GM18507 (cell line): ENCODE measurements at places on chromosomes 16 and 17.

DNA sequence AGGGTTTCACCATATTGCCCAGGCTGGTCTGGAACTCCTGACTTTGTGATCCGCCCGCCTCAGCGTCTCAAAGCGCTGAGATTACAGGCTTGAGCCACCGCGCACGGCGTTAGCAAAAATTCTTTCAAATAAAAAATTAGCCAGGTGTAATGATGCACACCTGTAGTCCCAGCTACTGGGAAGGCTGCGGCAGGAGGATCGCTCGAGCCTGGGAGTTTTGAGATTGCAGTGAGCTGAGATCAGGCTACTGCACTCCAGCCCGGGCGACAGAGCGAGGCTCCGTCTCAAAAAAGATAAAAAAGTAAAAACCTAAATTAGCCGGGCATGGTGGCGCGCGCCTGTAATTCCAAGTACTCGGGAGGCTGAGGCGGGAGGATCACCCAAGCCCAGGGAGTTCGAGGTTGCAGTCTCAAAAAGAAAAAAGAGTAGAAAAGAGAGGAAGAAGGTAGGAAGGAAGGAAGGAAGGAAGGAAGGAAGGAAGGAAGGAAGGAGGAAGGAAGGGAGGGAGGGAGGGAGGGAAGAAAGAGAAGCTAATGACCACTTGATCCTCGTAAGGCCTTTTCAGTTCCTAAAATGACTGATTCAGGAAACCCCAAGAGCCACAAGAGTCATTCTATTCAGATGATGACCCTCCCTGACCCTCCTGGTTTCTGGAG, 59.2 kb downstream of the SRL start:
- no peak for DNase-seq

- no peak for DNase-seq
Observed at GRCh38 chr16:50945171-50945570, 203.3 kb downstream of the CYLD start.

- no peak for DNase-seq
Observed at GRCh38 chr16:56684926-56685590, 2.8 kb downstream of the MT1X start.

- no peak for DNase-seq
Observed at GRCh38 chr17:30005709-30006320, 64.4 kb downstream of the EFCAB5 start.

DNA sequence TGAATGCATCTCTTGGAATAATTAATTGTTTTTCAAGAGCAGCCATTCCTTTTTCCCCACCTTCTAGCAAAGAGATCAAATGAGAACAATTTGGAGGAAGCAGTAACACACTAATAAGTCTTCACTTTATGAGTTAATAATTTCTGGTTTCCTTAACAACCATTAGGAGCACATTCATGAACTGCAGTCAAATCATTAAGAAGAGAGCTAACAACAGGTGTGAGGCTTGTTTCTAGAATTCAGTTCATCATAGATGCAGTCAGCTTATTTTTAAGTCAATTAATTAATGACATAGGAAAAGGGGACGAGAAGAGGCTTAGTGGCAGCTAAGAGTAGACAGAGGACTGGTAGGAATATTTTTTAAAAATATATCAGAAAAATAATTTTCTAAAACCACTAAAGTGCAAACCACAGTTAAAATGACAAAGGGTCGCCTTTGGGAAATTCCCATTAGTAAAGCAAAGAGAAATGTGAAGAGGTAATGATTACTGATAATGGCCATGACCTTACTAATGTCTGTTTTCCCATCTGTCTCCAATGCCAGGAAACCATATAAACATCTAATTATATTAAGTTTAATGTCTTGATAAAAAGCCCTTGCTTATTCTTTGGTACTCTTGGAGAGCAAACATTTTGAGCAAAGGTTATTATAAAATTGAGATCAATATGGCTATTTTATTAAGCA, 184.2 kb downstream of the KCNJ2 start:
- no peak for DNase-seq

- DNase-seq, result peak; percentile 71
Observed at GRCh38 chr16:2751577-2752034, 832 bp upstream of the SRRM2 start.

- no peak for DNase-seq
Observed at GRCh38 chr16:48361540-48362144, 23.6 kb downstream of the SIAH1 start.

- no peak for DNase-seq
Observed at GRCh38 chr17:13638855-13639458, 37.2 kb upstream of the HS3ST3A1 start.

DNA sequence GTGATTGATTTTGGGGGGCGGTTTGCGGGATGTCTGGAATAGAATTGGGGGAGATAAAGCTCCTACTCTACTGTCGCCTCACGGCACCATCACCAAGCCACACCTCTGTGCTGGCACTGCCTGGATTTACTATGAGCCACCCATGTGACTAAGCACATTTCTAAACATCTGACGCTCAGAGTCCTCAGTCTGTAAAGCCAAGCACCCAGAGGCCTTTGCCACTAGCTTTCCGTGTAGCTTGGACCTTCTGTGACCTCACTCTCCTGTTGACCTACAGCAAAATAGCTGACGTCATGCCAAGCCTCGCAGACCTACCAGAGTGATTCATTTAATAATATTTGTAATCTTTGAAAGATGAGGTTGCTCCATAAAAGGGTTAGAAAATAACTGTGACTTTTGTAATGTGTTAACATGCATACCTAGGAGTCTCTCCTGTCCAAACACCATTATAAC, 38.5 kb upstream of the MYOCD start:
- no peak for DNase-seq

- DNase-seq, result no peak
Observed at GRCh38 chr17:9266031-9266680, 244.8 kb downstream of the NTN1 start.

- DNase-seq, result no peak
Observed at GRCh38 chr17:62618647-62619416, 8.6 kb upstream of the MRC2 start.

GRCh38 chr16:66917741-66918140, 944 bp downstream of the CDH16 start:
- no peak for DNase-seq

- no peak for DNase-seq
Observed at GRCh38 chr16:70490261-70490660, 33.1 kb downstream of the COG4 start.

GRCh38 chr16:47043970-47044684, 70.7 kb upstream of the DNAJA2 start:
- DNase-seq, result no peak

- DNase-seq, result no peak
Observed at GRCh38 chr16:35102780-35103403, 1643.5 kb downstream of the TP53TG3F start.

- no peak for DNase-seq
Observed at GRCh38 chr16:8632675-8633182, 11.2 kb downstream of the METTL22 start.

DNA sequence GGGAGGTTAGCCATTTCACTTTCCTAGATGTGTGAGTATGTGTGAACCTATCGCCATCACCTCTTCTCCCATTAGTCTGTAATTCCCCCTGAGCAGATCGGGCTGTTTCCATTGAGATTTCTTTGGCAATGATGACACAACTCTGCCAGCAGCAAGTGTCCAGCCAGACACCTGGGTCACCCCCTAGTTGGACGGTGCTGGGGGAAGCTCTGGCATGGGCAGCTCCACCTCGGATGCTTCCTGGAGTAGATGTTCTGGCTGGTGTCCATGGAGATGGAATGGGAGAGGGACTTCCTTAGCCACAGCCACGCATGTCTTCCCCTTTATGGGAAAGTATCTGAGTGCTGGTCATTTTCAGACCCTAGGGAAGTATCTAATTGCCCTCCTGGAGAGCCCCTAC, 247.9 kb upstream of the RPL38 start:
- no peak for DNase-seq

- DNase-seq, result no peak
Observed at GRCh38 chr16:9114842-9115241, 23.4 kb downstream of the HAPSTR1 start.

- no peak for DNase-seq
Observed at GRCh38 chr17:6587310-6587709, 31.0 kb upstream of the PITPNM3 start.

GRCh38 chr16:17850581-17851250, 380.0 kb upstream of the XYLT1 start:
- no peak for DNase-seq

DNA sequence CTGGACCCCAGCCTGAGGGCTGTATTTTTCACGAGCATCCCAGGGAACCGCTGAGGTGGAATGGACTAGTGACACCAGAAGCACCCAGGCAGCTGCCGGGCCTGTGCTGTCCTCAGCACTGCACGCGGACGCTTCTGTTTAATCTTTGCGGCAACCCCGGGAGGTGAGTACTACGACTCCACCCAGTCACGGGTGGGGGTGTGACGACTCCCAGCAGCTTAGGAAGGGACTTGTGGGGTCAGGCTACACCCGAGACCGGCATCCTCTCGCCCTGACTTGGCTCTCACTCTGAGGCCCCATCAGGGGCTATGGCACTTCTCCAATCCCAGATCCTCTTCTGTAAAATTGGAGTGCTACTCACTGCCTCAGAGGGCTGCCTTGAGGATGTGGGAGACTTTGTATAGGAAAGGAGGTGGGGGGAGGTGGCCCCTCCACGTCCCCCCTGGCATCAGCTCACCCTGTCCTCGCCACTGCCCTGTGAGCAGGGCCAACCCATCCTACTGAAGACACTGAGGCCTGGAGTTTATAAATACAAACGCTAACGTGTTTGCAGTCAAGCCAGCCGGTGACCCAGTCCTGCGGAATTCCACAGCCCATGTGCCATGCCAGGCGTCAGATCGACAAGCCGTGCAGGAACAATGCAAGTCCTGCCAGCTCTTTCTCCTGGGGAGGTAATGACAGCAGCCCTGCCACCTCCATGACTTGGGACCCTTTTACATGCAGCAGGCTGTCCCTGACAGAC, 44.4 kb downstream of the PPL start:
- no peak for DNase-seq

GRCh38 chr16:892536-893255, 78.1 kb downstream of the LMF1 start:
- no peak for DNase-seq

DNA sequence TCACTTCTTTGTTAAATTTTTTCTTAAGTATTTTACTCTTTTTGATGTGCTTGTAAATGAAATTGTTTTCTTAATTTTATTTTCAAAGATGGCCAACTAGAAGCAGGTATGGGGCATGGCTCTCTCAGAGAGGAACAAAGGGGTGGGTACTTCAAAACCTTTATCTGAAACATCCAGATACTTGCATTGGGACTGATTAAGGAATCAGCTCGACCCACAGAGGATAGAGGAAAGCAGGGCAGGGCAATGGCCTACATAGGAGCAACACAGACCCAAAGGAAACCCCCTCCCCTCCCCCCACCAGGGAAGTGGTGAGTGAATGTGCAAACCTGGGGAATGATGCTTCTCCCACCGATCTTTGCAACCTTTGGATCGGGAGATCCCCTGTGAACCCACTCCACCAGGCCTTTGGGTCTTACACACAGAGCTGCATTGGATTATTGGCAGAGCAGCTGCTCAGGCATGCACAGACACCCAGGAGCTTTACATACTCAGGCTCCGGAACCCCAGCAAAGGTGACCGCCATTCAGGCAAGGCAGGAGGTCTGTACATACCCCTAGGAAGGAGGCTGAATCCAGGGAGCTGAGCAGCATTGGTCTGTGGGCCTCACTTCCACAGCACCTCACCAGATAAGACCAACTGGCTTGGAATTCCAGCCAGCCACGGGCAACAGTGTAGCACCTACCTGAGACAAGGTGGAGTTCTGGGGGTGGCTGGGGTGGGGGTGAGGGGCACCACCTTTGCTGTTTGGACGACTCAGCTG, 3.0 kb upstream of the CCR7 start:
- no peak for DNase-seq

DNA sequence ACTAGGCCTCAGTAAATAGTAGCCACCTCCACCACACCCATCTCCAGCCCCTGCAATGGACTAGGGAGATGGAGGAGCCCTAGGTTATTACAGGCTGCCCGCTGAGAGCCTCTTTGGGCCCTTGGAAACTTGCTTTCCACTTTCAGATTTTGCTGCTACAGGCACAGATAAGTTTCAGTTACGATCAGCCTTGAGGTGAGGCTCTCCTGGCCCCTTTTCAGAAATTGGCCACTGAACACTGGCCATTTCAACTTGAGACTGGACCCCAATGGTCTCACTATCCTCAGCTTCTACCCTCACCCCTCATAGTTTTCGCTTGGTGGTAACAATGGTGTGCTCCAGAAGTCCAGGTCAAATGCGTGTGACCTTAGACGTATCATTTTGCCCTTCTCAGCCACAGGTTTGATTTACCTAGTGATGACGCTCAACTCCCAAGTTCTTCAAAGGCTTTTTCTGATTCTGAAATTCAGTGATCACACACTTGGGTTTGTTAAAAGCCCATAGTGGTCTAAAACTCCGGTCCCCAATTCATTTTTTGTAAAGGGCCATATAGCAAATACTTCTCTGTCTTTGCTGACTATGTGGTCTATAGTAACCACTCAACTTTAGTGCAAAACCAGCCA, 1.0 kb downstream of the PMM2 start:
- DNase-seq, result no peak
